ENCODE measurements at places on chromosomes 16 and 17.
A peak's percentile ranks its signal among the peaks of the same experiment; 100 is the strongest.

DNA sequence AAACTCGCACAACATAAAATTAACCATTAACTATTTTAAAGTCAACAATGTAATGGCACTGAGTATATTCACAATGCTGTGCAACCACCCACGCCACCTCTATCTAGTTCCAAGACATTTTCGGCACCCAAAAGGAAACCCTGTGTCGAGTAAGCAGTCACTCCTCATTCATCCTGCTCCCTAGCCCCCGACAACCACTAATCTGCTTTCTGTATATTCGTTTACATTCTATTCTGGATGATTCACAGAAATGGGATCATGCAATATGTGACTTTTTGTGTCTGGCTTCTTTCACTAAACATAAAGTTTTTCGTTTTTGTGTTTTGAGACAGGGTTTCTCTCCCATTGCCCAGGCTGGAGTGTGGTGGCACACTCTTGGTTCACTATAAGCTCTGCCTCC, 42.2 kb upstream of the HAPSTR1 start:
- DNase-seq: no peak

- DNase-seq: peak; percentile 38
These were observed 8.2 kb upstream of the CD300E start for GRCh38 chr17:74631468-74632450.

DNA sequence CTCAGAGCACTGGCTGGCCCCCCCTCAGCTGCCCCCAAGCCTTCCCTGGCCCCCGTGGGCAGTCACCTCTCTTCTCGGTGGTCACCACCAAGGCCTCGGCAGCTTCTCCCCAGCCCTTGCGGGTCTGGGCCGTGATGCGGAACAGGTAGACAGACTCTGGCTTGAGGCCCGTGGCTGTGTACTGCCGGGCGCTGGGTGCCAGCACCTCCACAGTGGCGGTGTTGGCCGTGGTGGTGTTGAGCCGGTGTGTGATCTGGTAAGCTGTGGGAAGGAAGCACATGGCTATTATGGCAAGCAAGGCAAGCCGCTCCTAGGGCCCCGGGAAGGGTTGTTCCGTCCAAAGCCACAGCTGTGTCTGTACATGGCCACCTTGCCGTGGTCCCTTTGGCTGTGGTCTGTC, 78.4 kb upstream of the CDC42EP4 start:
- DNase-seq: no peak

- DNase-seq: no peak
These were observed 279.0 kb downstream of the SLC39A11 start for GRCh38 chr17:72813481-72813880.

- DNase-seq: no peak
These were observed 1.1 kb upstream of the CCL22 start for GRCh38 chr16:57357330-57358085.

- DNase-seq: no peak
These were observed 190.3 kb downstream of the ZNF423 start for GRCh38 chr16:49665482-49666230.

DNA sequence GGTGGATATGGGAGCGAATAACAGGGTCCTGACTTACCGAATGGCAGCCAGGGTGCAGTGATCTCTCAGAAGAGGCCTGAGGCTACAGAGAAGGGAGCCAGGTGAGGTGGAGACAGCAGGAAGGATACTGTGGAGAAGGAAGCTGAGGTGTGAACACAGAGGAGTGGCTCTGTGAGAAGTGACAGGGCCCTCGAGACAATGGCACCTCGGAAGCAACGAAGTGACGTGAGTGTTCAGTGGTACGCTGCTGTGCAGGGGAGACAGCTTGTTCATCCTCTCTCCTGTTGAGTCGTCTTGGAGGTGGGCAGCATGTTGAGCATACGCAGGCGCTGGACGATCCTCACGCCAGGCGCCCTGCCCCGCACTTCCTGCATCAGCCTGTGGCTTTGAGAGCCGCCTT, 390.3 kb downstream of the CPPED1 start:
- no peak for DNase-seq

DNA sequence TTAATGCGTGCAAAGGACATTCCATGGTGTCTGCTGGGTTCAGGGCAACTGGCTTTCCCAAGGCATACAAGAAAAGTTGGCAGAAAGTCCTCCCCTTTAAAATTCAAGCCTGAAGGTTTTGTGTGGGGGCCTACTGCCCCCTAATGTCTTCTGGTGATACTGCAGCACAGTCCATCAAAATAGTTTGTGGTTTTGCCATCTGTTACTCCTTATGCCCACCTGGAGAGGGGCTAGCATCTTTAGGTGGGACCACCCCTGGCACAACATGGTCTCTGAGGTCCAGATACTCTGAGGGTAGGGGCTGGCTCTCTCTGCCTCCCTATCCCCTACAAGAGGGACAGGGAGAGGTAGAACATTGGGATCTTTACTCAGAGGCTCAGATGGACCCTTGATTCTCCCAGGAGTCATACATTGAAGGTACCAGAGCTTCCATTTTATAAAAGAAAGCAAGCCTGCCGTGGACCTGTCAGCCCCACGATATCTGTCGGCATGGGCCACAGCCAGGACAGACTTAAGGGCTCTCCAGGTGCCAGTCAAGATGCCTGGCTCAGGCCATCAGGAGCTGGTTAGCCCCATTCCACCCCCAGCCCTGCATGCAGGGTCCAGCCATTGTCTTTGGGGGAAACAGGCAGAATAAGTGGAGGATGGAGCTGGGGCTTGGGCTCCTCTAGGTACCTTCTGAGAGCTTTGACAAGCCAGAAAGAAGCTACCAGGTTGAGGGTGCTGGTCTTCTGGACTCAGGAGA, 6.3 kb downstream of the ESRP2 start:
- no peak for DNase-seq

- DNase-seq: no peak
These were observed 150.9 kb downstream of the C16orf95 start for GRCh38 chr16:87166321-87166720.

- DNase-seq: no peak
These were observed 84.9 kb downstream of the TMEM114 start for GRCh38 chr16:8505327-8505991.

All from upper lobe of left lung (tissue), 6 donors.